ENCODE measurements at places on chromosomes 4 and X.
A peak's percentile ranks its signal among the peaks of the same experiment; 100 is the strongest.

- DNase-seq = no peak
Observed at GRCh38 chr4:176646311-176646710, 146.4 kb downstream of the VEGFC start.

GRCh38 chr4:104248726-104249125 lies 246.0 kb downstream of the CXXC4 start:
- no peak for DNase-seq

GRCh38 chr4:30720661-30721184 lies 554 bp downstream of the PCDH7 start:
- DNase-seq = no peak

DNA sequence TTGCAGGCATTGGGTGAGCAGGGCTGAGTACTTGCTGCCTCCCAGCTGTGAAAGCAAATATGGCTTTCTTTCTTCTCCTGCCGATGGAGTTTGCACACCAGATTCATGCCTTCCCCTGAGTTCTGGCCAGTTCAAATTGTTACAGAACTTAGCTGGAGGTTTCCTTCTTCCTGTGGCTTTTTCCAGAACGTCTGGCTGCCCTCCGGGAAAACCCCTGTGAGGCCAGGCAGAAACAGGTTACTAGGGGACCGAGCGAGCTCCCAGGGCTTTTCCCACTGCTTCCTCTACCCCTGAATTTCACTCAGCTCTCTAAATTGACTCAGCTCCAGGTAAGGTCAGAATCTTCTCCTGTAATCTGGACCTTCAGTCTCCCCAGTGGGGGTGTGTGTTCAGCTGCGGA lies 482.4 kb downstream of the C4orf33 start:
- no peak for DNase-seq

DNA sequence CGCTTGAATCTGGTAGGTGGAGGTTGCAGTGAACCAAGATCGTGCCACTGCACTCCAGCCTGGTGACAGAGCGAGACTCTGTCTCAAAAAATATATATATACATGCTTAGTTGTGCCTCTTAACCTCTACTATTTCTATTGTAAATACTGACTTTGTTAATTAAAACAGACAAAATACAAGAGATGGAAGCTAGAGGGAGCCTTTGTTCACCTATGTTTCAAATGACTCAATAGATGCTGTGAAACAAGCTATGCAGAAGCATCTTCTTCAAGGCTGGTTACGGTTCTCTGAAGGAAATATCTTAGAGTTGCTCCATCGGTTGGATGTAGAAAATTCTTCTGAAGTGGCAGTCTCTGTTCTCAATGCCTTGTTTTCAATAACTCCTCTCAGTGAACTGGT lies 6.2 kb downstream of the NCAPG start:
- peak; percentile 65 for DNase-seq

DNA sequence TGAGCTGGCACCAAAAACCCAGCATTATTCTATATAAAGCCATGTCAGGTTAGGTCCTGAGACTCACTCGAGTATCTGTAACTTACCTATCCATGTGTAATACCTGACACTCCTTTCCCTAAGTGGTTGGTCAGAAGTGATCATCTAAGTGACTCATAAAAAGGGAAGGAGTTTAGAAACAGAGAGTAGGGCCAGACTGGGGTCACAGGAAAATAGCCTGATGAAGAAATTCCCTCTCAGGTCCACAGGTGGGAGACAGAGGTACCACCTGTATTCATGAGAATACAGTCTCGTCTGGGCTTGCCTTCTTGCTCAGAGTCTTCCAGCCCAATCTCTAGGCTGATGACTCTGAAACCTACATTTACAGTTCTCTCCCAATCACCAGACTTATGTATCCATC lies 161.8 kb upstream of the MAP3K15 start:
- DNase-seq = no peak

DNA sequence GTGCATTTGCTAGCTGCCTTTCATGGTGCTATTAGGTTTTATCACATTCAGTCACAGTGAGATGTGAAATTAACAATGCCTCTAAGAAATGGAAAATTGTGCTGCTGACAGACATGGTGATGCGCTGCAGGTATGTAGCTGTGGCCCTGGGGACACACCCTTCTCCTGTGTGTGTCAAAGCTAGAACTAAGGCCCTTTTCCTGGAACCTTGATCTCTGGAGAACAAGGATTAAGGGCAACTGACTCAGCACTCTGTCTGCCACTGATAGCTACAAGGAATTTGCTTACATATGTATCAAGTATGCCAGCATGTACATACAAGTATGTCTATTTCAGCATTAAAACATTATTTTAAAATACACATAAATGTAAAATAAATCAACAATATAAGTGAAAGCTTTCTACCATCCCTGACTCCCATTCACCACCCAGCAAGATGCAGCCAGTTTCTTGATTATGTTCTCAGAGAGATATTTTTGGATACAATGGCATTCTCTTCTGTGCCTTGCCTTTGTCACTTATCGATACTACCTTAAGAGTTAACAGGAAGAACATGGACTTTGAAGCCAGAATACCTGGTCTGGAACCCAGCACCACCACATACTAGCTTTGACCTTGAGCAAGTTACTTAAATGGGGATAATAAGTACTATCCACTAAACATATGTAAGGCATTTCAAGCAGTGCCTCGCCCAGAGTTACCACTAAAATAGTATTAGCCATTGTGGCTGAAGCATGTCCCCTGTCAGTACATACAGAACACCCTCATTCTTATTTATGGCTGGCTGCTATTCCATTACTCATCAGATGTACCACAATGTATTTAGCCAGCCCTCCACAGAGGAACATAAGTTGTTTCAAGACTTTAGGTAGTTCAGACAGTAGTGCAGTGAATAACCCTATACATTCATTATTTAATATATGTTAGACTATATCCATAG lies 68.5 kb downstream of the NPNT start:
- no peak for DNase-seq

DNA sequence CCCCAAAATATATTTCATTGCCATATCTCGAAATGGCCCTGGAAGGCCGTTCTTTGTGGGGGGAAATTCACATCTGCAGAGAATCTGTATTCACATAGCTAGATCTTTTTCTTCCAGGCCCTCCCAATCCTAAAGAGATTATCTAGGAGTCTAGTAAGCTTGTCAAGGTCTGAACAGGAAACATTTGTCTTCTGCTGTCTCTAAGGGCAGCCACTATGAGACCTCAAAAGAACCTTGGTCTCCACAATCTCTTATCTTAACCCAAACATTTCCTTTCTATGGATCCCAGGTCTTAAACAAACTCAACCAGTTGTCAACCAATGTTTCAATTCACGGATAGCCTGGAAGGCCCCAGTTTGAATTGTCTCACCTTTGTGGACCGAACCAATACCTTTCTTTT lies 45.0 kb downstream of the CRLF2 start:
- DNase-seq = no peak

DNA sequence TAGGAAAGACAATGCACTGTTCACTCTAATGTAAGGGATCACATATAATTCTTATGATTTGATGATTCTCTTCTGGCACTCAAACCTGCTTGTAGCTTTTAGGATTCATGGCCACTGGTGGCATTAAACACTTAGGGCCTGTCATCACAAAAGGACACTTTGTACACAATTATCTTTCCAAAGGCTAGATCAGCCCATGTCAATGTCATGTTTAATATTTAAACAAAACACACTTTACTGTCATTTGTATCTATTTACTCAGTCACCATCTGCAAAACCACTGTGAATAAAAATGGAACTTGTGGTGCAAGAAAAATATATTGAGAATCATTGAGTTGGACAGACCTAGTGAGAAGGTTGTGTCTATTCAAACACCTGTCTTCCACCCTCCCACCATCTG lies 83.6 kb upstream of the TTC29 start:
- DNase-seq = no peak

- DNase-seq = peak; percentile 60
Observed at GRCh38 chrX:65610040-65610439, 57.4 kb upstream of the MSN start.

GRCh38 chr4:13452927-13453579 lies 31.1 kb downstream of the RAB28 start:
- peak; percentile 36 for DNase-seq

DNA sequence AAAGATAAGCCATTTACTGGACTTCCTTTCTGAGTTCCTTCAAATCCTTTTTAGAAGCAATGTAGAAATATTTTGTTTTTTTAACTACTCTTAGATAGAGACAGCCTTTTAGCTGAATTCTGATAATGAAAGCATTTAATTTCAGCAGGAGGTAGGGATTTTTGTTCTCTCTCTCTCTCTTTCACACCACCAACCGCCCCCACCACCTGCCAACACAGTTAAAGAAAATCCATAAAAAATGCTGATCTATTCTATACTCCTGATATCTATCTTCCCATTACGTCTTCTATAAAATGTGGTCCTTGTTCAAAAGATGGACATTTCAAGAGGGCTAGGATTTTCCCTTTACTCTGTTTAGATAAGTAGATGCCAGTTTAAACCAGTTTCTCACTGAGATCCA lies 104.5 kb downstream of the DCLK2 start:
- no peak for DNase-seq

DNA sequence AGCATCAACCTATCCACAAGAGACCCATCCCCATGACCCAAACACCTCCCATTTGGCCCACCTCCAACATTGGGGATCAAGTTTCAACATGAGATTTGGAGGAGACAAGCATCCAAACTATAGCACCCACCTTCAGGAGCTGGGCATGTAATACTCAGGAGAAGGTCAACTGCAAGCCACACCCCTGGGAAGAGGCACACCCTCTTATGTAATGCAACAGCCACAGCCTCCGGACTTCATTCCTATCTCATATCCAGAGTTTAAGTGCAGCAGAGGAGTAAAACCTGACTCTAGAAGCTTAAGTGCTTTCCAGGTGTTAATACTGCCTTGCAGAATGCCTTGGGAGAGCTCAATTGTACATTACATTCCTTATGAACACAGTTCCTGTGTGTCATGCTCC lies 197.4 kb downstream of the PTTG2 start:
- no peak for DNase-seq

DNA sequence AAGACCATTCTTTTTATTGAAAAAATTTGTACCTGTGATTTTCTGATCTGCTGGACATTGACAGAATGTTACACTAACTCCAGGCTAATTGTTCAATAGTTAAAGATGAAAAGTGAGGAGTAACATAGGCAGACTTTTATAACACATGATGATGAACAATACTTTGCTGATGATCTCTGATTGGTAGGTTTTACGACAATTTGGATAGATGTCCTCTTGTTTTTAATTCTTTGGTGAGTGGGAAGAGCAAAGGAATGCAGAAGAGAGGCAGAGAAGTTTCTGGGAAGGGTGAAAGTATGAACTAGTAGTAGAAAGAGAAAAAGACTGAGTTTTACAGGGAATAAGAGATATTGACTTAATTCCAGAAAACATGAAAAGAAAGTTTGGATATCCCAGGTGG lies 267.3 kb upstream of the HAND2 start:
- DNase-seq = no peak

- no peak for DNase-seq
Observed at GRCh38 chr4:120929847-120930246, 7.3 kb upstream of the PRDM5 start.

GRCh38 chr4:15294202-15294601 lies 133.6 kb upstream of the C1QTNF7 start:
- DNase-seq = no peak

DNA sequence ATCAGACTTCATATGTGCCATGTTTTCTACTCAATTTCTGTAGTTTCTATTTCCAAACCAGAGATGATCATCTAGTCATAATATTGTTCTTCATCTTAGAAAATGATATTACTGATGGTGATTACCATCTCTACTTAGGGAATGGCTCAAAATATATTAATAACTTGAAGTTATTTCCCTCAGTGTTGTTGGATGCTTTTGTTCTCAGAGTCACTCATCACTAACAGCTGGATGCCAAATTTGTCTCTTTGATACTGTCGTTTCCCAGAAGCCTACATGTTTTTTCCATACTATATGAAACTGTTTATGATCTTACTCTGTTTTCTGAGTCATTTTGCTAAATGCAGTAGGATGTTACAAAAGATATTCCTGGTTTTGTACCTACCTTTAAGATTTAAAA lies 8.9 kb downstream of the PGAM4 start:
- no peak for DNase-seq

GRCh38 chr4:180434131-180434895 lies 1808.9 kb upstream of the TENM3 start:
- DNase-seq = no peak

DNA sequence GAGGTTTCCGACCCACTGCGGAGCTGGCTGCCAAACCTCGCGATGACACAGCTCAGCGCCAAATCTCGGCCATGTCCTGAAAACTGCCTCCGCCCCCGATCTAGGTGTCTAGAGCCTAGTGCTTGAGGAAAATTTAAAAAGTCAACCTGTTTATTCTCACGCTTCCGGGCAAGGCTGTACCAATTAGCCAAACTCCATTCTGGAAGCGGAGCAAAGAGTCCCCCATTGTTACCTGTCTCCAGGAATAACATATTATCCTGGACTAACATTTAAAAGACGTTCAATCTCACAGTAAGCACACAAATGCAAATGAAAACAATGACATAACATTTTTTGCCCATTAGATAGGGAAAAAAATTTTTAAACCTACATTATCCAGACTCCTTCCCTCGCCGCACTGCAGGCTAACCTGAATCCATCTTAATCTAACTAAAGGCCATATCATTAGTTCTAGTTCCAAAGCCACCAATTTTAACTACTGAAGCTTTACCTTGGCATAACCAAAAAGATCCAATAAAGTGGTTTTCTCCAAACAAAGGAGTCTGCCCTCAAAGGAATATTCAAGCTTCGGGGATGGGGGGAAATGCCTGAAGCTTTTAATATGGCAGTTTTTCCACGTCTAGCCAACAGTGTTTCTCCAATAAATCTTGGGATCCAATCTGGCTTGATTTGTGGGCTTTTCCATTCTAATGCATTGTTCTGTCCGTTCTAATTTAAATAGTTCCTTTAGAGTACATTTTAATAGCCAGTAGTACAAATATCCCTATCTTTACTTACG lies 1.9 kb downstream of the HUWE1 start:
- no peak for DNase-seq

- peak; percentile 67 for DNase-seq
Observed at GRCh38 chr4:37890801-37891259, at the start of gene TBC1D1. Gene TBC1D1 (plus strand): TSS chr4:37891084. CDS start chr4:37902096, 11,012 bp downstream.

- no peak for DNase-seq
Observed at GRCh38 chr4:140135529-140136088, 18.4 kb downstream of the MAML3 start.

GRCh38 chr4:129064717-129065116 lies 28.6 kb downstream of the SCLT1 start:
- DNase-seq = no peak

- no peak for DNase-seq
Observed at GRCh38 chr4:185334326-185334725, 61.4 kb downstream of the LRP2BP start.

DNA sequence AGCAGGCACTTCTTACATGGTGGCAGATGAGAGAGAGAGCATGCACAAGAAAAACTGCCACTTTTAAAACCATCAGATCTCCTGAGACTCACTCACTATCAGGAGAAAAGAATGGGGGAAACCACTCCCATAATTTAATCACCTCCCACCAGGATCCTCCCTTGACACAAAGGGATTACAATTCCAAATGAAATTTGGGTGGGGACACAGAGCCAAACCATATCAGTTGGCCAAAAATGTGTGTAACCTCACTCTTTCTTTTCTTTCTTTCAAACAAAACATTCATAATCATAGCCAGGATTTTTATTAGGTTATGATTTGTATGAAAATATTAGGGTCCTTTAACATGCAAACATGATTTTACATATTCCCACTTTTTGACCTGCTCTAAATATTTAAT lies 222.1 kb downstream of the PCDH18 start:
- DNase-seq = no peak

GRCh38 chrX:129188231-129188630 lies 335.1 kb downstream of the SMARCA1 start:
- no peak for DNase-seq
